ENCODE measurements at places on chromosomes 12 and 14.

DNA sequence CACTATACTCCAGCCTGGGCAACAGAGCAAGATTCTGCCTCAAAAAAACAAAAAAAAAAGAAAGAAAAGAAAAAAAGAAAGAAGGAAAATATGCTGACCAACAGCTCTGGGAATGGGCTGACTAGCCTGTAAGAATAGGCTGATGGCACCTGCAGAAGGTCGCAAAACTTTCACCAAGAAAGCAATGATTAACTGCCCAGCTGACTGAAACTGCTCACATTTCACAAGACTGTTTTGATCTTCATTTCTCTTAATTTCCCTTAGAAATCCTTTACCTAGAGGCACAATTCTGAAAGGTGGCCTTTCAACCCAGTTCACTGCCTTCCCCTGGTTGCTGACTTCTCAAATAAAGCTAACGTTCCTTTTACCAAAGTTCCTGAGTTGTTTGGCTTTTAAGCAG is 12.4 kb downstream of the BEST3 start:
- no peak for DNase-seq

DNA sequence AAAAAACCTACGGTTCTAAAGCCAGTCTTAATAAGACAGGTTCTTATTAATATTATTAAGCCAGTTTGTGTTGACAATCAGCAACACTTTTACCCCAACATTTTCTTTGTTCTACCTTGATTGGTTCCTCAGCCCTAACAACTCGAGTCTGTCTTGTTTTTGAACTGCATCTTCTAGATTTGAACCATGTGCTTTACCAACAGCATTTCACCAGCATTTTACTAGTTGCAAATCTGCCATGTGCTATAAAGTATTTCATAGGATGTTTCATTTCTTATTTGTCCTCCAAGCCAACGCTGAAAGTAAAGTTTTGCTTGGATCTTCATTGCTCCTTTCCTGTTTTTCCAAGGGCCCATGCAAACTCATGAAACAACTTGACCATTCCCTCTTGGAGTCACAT is 133.4 kb downstream of the ST8SIA1 start:
- no peak for DNase-seq

DNA sequence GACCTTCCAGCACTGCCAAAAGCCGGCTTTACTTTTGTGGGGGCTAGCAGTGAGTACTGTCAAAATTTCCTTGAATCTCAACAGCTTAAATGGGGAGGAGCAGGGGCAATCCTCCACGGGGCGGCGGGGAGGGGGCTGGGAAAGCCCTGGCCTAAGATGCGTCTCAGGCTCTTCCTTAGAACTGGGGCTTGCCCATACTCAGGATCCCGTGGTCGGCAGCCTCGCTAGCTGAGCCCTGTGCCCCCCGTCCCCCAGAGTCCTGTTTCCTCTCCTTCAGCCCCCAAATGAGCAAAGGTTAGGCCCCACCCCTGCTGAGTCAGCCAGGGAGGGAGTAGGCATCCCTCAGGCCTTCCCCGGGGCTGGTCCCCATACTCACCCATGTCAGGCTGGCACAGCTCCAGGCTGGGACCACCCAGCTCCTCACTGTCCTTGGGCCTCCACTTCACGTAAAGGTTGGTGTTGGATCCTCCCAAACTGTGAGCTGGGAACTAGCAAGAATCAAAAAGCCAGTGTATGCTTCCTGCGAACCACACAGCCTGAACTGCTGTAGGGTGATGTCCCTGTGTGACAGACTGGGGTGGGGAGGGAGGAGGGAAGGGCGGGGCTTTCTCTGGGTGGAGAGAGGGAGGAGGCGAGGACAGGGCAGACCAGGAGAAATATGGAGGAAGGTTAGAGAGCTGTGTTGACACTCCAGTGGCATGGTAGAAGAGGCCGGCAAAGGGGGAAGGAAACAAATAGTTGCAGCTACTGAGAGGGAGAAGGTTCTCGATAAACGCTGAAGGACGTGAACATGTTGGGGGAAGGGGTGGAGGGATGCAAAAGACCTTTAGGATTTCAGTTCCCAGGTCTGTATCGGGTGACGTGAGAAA is 5.9 kb upstream of the BAZ2A start:
- peak; percentile 83 for DNase-seq

DNA sequence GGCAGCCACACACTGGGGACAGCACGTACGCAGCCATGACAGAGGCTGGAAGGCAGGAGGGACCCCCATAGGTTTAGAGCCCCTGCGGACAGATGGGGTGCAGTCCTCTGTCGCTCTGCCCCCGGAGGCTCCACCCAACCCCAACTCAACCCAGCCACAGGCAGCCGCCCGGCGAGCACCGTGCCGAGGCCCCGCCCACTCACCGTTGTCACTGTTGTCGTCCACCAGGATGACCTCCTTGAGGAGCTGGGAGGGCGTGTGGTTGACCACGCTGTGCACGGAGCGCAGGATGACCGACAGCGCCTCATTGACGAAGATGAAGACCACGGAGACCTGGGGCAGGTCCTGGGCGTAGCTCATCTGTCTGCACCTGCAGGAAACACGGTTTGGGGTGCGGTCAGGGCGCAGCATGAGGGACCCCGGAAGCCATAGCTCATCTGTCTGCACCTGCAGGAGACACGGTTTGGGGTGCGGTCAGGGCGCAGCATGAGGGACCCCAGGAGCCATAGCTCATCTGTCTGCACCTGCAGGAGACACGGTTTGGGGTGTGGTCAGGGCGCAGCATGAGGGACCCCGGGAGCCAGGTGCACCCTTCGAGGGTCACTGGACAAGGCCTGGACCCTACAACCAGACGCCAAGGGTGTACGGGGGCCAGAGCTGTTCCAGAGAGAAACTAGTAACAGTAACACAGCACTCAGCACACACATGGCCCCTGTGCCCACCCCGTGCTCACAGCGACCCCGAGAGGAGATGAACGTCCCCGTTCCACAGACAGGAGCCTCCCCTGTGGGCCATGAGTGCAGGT is 66.9 kb downstream of the GALNT9 start:
- DNase-seq = no peak

GRCh38 chr12:40988824-40989223 is 199.3 kb upstream of the PDZRN4 start:
- no peak for DNase-seq

DNA sequence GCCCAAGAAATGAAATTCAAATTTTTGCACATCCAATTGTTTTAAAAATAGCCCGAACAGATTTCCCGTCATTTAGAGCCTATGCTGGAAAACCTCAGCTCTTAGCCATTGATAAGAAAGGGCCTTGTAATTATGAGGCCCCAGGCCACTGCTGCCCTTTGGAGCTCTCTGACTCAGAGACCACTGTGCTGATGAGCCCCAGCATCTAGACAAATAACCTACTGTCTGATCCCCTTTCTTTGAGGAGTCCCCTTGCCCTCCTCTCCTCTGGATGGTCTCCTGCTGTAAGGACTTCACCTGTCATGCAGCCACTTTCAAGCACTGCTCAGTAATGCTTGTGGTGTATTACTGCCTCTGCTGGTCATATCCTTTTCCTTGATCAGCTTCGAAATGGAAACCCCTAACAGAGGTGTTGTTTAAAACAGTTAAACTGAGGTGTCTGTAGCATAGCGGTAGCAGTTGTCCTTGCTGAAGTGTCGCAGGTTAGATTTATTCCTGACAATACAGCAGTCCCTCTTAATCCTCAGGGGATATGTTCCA is 159.9 kb upstream of the SRRM4 start:
- no peak for DNase-seq

DNA sequence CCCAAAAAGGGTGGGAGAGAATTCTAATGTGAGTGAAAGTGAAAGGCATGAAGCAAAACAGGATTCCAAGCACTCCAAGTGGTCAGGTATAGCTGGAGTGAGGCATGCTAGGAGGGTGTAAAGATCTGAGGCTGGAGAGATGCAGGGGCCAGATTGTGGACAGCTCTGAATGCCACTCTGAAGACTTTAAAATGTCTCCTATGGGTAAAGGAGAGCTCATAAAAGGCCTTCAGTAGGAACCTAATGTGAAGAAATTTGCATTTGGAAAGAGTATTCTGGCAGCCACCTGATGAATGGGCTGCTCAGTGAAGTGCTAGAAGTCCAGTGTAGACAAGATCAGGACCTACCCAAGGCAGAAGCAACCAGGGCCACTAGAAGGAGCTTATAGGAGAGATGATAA is 68.9 kb downstream of the DNAI7 start:
- no peak for DNase-seq

DNA sequence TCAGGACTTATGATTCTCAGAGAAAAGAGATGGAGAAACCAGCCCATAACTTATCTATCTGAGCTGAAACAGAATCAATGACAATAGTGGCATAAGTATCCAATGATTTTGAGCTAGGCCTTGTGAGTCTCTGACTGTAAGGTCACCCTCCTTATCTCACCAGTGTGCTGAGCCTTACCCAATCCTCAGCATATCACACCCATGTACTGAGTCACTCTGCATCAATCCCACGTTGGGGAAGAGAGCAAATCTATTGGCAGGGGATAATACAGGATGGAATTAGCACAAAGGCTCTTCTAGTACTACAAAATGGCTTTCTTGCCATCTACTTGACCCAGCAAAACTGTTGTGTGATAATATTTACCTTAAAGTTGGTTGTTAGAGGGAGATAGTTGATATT is 997.8 kb downstream of the NRXN3 start:
- DNase-seq = no peak

- no peak for DNase-seq
These were observed at the start of gene OTOGL for GRCh38 chr12:80099259-80099658. Gene OTOGL, plus strand, starts transcription at chr12:80099537. Its CDS starts 109,895 bp downstream, at chr12:80209432.

DNA sequence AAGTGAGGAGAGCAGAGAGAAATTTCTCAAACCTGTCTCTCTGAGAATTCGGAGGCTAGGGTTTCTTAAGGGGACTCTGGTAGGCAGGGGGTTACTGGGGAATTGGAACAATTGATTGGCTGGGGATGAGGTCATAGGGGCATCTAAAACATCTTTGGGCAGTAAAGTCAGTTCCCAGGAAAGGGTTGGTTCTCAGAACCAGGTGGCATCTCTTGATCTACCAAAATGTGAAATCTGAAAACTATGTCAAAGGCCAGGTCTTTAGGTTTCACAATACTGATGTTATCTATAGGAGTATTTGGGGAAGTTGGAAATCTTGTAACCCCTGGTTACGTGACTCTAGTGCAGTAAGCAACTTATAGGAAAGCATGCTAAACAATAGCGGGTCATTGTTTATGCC is 6.9 kb downstream of the C12orf75 start:
- no peak for DNase-seq

- DNase-seq = no peak
These were observed 9.1 kb upstream of the DDX47 start for GRCh38 chr12:12804011-12804410.
